ENCODE measurements at places on chromosomes 3 and 15.

GRCh38 chr3:126654571-126655383 is at the start of gene TXNRD3:
TSS of gene TXNRD3 (minus strand) at chr3:126655124.
- DNase-seq: no peak

DNA sequence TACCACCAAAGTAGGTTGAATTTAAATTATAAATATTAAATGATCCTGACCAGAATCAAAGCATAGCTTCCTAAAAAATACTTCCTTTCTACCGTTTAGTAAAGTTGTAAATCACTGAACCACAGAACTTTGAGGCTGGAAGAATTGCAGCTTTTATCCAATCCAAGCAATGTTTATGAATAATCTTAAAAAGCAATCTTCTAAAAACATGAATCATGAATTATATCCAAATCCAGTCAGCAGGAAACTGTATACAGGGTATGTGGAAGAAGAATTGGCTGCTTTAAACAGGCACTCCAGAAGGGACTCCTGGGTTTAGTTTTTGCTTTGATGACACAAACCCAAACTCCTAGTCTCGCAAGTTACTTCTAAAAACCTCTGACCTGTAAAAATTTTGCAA is 30.2 kb downstream of the HEG1 start:
- DNase-seq: no peak

- no peak for DNase-seq
These were observed 12.6 kb upstream of the ALAS1 start for GRCh38 chr3:52185311-52185710.

- no peak for DNase-seq
These were observed 82.5 kb downstream of the KLF13 start for GRCh38 chr15:31409171-31409570.

- DNase-seq: no peak
These were observed 82.4 kb downstream of the P3H2 start for GRCh38 chr3:190038050-190038933.

GRCh38 chr3:140585828-140586227 is 92.0 kb upstream of the TRIM42 start:
- DNase-seq: no peak

GRCh38 chr3:28210968-28211713 is 30.3 kb upstream of the CMC1 start:
- no peak for DNase-seq

DNA sequence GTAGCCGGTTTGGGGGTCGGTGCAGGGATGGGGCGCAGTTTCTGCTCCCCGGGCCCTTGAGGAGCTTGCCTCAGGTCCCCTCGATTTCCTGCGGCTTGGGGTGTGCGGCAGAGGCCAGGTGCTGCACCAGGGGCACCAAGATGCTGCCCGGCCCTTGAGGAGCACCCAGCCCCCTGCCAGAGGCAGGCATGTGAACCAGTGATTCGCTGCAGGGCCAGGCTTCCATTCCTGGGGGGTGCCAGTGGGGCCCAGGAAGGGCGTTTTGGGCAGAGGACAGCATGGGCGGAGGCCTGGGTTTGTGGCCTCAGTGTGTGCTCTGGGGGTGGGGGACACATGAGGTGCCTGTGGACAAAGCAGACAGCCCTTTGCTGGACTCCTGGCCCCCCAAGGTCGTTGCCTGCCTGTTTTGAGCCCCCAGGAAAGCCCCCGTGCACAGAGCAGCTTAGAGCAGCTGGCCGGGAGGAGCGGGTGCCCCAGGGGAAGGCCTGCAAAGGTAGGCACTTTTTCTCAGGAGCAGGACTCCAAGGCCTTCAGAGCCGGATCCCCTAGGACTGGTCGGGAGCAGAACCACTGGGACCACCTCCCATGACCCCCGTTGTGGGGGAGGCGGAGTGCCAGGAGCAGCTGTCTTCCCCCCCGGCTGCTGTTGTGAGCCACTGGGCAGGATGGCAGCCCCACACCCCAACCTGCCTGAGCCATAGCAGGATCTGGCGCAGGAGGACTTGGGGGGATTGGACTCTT is 1.6 kb downstream of the PLXNA1 start:
- no peak for DNase-seq
